ENCODE measurements at places on chromosomes 5 and 9.
A peak's percentile ranks its signal among the peaks of the same experiment; 100 is the strongest.

GRCh38 chr9:4223312-4223833 is 76.5 kb downstream of the GLIS3 start:
- no peak for DNase-seq

DNA sequence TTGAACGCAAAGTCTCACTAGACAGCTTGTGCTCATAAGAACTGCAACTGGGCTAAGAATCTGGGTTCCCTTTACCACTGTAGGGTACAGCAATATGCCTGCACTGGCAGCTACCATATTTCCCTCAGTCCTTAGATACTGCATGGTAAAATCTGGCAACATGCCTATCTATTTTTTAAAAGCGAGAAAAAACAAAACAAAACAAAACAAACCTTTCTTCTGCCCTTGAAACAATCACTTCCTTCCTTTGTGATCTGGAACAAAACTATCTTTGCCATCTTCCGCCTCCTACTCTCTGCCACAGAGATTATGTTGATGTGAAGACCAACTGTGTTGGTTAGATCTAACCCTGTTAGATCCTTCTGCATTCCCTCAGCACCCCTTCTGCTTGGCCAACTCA is 242.9 kb downstream of the EBF1 start:
- no peak for DNase-seq

- DNase-seq, result no peak
Measured at GRCh38 chr9:93827545-93828330, 127.4 kb downstream of the BARX1 start.

DNA sequence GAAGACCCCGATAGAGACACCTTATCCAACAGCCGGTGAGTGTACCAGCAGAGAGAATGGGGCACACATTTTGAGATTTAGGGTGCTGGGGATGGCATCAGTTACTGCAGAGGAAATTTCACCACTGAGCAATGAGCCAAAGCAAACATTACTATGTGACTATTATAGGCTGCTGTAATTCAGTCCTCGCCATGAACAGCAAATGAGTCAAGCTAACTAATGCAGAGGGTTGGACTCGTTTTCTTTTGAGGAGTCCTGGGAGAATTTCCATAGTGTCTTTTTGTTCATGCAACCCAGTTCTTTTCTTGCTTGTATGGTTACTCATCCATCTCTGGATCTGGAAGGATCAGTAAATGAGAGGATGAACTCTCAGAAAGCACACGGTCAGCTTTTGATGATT is 323.8 kb downstream of the PSAT1 start:
- DNase-seq, result no peak

DNA sequence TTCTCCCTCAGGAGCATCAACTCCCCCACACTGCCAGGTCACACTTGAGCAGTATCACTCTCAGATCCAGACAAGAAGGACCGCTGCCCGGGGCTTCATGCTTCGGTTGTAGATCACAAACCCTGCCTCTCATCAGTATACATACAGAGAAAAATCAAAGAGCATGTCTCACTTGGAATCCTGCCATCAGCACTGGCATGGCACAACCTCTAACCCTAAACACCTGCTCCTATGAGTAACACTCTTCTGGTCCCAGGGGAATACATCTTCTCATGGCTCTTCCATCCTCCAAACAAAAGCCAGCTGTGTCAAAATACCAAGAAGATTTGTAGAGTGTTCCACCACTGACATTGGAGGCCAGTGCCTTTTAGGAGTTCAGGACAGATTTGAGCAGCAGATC is 84.8 kb upstream of the MIER3 start:
- DNase-seq, result peak; percentile 34

GRCh38 chr9:111052791-111053190 is 14.5 kb upstream of the LPAR1 start:
- no peak for DNase-seq

DNA sequence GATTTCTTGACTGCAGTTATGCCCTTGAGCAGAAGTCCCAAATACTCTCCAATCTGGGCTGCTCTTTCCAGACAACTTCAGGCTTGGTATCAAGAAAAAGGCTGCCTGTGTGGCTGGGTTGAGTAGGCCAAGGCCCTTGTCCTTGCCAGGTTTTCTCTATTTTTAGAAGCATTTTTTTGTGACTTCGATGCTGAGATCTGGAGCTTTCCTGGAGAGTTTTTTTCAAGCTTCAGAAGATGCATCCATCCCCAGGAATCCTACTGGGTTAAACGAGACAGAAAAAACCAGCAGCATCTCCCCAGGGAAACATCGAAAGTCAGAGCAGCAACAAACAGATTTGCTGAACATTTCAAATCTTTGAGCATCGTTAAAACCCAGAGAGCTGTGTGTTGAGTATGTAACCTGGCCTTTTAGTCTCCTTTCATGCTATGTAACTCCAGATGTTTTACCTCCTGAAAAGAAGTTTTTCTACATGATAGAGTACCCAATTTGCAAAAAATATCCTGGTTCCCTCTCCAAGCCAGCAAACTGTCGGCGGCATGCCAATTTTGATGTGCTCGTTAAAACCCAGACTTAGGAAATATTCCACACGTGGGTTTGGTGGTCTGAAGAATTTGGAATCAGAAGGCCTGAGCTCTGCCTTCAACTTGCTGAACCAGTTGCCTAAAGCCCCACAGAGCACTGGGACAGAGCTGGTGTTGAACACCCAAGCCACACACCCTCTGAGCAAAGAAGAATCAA is 98.1 kb upstream of the ALDH1B1 start:
- DNase-seq, result peak; percentile 73

- DNase-seq, result no peak
Measured at GRCh38 chr9:129972816-129973215, 70.2 kb downstream of the FNBP1 start.

- DNase-seq, result no peak
Measured at GRCh38 chr5:173645437-173645807, 29.0 kb upstream of the BOD1 start.

DNA sequence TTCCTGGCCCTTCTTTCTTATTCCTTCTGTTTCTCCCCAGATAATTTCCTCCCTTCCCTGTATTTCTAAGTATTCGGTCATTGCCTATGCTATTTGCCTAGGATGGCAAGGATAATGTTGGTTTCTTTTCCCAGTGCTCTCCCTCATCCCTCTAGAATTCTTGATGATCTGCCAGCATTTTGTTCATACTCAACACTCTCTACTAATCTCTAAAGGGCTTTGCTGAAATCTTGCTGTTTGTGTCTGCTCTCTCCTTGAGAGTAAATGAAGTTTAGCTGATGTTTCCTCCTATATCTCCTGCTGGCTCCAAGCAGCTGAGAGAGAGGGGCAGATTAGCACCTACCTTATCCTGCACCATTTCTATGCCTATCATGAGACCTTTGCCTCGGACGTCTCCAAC is 38.1 kb downstream of the AGXT2 start:
- DNase-seq, result no peak

DNA sequence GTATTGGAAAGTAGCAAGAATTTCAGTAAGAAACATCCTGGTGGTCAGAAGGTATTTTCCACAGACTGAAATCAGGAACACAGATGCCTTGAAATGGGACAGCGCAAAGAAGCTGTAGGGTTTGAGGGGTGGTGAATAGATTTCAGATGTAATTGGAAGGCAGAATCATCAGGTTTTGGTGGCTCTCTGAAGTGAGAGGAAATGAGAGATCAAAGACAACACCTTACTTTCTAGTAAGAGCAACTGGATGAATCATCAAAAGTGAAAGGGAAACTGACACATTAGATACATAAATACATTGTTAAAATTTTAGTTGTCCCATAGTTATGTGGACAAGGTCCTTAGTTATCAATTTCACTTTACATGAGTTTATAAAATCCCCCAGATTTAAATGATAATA is 188.2 kb upstream of the SLC27A6 start:
- DNase-seq, result no peak

DNA sequence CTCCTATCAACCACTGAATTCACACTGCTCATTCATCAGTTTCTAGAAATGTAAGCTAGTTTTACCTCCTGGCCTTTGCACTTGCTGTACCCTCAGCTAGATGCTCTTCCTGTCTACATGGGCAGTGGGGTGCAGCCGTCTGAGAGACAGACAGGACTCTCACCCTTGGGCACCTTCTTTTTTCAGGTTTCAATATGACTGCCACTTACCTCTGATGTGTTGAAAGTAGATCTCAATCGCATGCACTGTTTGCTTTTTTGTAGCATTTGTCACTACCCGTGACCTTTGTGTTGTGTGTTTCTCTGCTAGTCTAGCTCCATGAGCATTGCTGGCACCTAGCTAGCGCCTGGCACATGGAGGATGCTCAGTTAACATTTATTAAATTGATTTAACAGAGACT is 403.1 kb upstream of the TRPC7 start:
- no peak for DNase-seq

DNA sequence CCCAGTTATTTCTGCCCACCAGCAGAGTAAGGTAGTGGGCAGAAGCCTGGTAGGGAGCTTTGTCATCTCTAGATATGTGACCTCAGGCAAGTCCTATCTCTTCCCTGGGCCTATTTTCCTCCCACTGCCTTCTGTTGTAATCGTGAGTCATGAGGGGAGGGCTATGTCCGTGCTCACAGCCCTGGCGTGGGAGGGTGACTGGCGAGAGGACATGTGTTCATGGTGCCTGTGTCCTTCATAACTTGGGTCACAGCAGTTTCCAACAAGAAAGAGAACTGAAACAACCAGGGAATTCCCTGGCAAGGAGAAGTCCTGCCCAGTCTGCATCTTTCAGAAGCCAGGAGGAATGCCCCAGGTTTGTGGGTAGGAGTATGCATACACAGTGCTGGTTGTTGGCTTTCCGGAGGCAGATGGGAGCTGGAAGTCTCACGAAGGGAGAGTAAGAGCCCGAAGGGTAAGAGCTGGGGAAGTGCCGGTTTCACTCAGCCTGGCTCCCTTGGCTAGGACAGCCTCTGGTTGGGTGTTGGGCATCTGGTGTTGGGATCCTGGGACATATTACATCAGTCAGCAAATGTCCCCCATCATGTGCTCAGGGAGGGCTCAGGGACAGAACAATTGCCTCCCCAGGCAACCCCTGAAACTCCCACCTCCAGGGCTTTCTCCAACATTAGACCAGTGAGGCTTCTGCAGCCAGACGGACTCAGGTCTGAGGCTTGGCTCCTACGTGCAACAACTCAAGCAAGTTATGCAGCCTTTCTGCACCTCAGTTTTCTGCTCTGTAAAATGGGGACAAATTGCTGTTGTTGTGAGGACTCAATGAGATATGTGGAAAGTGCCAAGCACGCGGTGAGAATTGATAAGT is 4.3 kb upstream of the TIFAB start:
- no peak for DNase-seq

All from DMS79 (cell line).